Kidney (tissue), 22 donors: ENCODE measurements at places on chromosomes 11 and 22.

GRCh38 chr11:120719348-120719747 is 207.8 kb downstream of the GRIK4 start:
- no peak overlapping the region for H3K4me3 ChIP-seq
- no peaks in the 10 kb centered on the region for H3K4me1 ChIP-seq
- H3K27ac ChIP-seq, result no peak overlapping the region
- H3K36me3 ChIP-seq, result no peaks in the 10 kb centered on the region
- no peak for DNase-seq
- no peaks in the 10 kb centered on the region for H3K27me3 ChIP-seq

- H3K27me3 ChIP-seq, result no peaks in the 10 kb centered on the region
- no peaks in the 10 kb centered on the region for H3K36me3 ChIP-seq
Measured at GRCh38 chr11:120186774-120187591, 23.8 kb upstream of the OAF start.

DNA sequence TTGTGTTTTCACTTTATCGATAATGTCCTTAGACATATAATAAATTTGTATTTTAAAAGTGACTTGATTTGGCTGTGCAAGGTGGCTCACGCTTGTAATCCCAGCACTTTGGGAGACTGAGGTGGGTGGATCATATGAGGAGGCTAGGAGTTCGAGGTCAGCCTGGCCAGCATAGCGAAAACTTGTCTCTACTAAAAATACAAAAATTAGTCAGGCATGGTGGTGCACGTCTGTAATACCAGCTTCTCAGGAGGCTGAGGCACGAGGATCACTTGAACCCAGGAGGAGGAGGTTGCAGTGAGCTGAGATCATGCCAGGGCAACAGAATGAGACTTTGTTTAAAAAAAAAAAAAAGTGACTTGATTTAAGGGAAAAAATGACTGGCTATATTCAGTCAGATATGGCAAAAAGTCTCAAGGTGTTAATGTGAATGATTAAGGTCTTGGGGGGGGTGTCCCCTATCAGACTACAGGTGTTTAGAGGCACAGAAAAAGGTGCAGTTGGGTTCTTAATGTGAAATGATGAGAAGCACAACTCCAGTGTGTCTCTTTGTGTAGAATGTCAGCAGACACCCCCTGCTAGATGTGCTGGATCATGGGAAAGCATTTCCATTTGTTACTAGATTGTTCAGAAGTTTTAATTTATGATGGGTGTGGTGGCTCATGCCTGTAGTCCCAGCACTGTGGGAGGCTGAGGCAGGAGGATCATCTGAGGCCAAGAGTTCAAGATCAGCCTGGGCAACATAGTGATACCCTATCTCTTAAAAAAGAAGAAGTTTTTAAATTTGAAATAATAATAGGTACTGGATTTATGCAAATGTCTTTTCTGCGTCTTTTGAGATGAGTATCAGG is 17.0 kb downstream of the NEAT1 start:
- no peak overlapping the region for H3K4me3 ChIP-seq
- H3K36me3 ChIP-seq, result peaks cover 19% of the 10 kb centered on the region
- H3K4me1 ChIP-seq, result peaks cover 20% of the 10 kb centered on the region
- DNase-seq, result no peak
- H3K27ac ChIP-seq, result peak overlapping the region; percentile 33
- no peaks in the 10 kb centered on the region for H3K27me3 ChIP-seq

DNA sequence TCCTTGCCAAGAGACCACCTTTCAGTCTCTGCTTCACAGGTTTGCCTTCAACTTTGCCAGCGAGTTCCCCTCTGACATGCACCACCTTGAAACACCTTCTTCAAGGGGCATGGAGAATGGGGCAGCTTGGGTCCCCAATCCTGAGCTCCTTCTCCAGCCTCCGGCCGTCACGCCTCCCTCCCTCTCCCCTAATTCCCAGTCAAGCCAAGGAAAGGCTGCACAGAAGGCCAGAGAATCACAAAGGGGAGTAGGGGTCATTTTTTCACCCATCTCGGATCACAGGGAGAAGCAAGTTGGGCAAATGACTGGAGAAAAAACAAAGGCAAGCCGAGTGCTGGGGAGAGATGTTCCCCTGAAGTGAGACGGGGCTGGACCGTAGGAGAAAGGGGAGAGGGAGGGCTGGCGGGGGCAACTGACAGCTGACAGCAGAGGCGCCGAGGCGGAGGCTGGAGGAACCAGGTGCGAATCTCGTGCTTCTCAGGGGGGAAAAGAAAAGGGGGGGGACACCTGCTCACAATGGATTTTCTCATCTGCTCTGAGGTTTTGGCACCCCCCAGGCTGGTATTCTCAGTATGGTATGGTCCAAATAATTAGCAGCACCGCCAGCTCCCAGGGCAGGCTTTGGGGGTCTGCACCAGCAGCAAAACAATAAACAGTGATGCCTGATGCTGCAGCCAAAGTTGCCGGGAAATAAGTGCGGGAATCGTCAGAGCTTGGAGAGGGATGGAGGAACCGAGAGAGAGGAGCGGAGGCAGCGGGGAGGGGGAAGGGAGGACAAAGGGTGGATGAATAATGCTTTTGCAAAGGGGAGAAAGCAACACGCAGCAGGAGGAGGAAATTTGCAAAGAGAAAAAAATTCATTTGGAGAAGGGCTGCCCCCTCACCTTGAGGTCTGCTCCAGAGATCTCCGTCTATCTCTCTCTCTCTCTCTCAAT is 644 bp downstream of the YPEL4 start:
- peaks cover 3% of the 10 kb centered on the region for H3K4me1 ChIP-seq
- no peaks in the 10 kb centered on the region for H3K36me3 ChIP-seq
- H3K27ac ChIP-seq, result no peak overlapping the region
- H3K27me3 ChIP-seq, result peaks cover 7% of the 10 kb centered on the region
- DNase-seq, result peak; percentile 61

- H3K4me3 ChIP-seq, result no peak overlapping the region
- no peak for DNase-seq
- no peaks in the 10 kb centered on the region for H3K36me3 ChIP-seq
- peaks cover 3% of the 10 kb centered on the region for H3K4me1 ChIP-seq
- no peak overlapping the region for H3K27ac ChIP-seq
Measured at GRCh38 chr11:111414267-111414931, 35.3 kb upstream of the POU2AF1 start.

GRCh38 chr11:19939415-19939929 is 220.8 kb downstream of the DBX1 start:
- no peaks in the 10 kb centered on the region for H3K36me3 ChIP-seq
- H3K4me1 ChIP-seq, result no peaks in the 10 kb centered on the region
- DNase-seq, result no peak

DNA sequence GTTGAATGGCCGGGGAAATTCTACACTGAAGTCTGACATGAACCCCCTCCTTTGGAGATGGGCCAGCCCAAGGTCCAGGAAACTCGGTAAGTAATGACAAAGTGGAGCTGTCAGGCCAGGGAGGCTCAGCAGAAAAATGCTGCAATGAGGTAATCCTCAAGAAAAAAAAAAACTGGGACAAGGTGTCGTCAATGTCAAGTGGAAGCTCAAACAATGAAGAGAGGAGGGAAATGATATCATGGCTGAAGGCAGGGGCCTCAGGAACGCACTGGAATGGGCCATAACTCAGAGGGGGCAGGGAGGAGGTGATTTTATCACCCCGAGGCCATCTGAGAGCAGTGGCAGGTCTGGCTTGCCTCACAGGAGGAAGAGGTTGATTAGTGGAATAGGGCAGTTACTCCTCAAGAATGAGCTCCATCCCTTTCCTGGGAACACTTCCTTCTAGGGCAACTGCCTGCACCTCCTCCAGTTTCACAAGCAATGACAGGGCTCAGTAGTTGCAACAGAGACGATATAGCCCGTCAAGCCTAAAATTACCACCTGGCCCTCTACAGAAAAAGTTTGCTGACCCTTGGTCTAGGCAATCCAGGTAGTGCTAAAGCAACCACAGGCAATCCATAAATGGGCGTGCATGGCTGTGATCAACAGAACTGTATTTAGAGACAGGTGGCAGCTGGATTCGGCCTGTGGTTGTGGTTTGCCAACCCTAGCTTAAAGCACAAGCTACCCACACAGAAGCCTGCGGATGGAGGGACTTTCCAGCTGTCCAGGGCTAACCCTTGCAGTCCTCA is 65.2 kb downstream of the FBXO7 start:
- H3K36me3 ChIP-seq, result no peaks in the 10 kb centered on the region
- no peaks in the 10 kb centered on the region for H3K27me3 ChIP-seq
- peak overlapping the region; percentile 53 for H3K27ac ChIP-seq

- no peak overlapping the region for H3K27ac ChIP-seq
- no peak for DNase-seq
- no peaks in the 10 kb centered on the region for H3K36me3 ChIP-seq
- H3K27me3 ChIP-seq, result no peaks in the 10 kb centered on the region
Measured at GRCh38 chr11:12271241-12271640, 106.1 kb upstream of the PARVA start.

DNA sequence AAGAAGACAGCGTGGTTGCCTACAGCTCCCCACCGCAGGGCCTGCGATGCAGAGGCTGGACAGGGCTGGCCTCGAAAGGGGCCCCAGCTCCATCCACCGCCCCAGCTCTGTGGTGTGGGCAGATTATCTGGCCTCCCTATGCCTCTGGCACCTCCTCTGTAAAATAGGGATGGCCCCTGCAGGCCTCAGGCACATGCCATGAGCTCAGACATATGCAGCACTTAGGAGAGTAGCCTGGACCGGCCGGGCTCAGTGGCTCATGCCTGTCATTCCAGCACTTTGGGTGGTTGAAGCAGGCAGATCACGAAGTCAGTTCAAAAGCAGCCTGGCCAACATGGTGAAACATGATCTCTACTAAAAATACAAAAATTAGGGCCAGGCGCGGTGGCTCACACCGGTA is 7.4 kb downstream of the APOBEC3D start:
- H3K27ac ChIP-seq, result no peak overlapping the region
- H3K36me3 ChIP-seq, result no peaks in the 10 kb centered on the region
- no peak for DNase-seq

DNA sequence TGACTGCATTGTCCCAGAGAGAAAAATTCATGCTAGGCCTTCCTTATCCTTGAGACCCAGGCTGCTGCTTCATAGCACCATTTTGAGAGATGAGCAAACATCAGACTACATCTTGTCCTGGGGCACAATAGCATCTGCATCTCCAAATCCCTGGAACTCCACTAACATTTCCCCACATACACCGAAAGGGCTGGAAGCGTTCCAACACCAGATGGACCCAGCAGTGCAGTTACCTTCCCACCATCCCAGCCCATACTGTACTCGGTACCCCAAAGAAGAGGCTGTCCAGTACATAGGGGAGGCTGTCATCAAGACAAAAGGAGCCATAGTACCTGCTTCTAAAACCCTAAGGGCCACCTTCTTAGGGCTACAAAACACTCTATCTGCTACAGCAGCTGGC is 547.2 kb upstream of the CHORDC1 start:
- H3K36me3 ChIP-seq, result no peaks in the 10 kb centered on the region
- no peak overlapping the region for H3K27ac ChIP-seq
- no peak for DNase-seq
- no peaks in the 10 kb centered on the region for H3K4me1 ChIP-seq

GRCh38 chr22:23591846-23592245 is 11.8 kb upstream of the IGLL1 start:
- no peaks in the 10 kb centered on the region for H3K36me3 ChIP-seq
- no peak overlapping the region for H3K27ac ChIP-seq
- H3K4me3 ChIP-seq, result no peak overlapping the region
- no peaks in the 10 kb centered on the region for H3K4me1 ChIP-seq
- H3K27me3 ChIP-seq, result no peaks in the 10 kb centered on the region

DNA sequence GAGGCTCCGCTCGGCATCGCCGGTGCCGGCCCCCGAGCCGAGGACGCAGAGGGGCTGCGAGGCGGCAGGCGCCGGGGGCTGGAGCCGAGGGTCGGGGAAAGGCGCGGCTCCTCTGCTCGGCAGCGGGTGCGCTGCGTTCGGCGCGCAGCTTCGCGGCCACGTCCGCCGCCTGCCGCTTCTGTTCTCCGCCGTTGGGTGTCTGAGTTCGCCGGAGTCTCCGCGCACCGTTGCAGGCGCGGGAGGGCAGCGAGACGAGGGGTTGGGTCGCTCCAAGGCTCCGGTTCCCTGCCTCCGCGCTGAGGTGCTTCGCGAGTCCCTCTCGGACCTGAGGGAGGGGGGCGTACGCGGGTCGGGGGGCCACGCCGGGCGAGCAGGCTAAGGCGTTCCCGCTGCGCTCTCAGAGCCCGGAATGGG is 347 bp downstream of the MN1 start:
- H3K27ac ChIP-seq, result peak overlapping the region; percentile 57
- peak overlapping the region; percentile 50 for H3K4me3 ChIP-seq
- no peaks in the 10 kb centered on the region for H3K36me3 ChIP-seq
- H3K27me3 ChIP-seq, result peaks cover 3% of the 10 kb centered on the region
- no peak for DNase-seq
- H3K4me1 ChIP-seq, result no peaks in the 10 kb centered on the region

- H3K27me3 ChIP-seq, result no peaks in the 10 kb centered on the region
- peaks cover 18% of the 10 kb centered on the region for H3K4me1 ChIP-seq
- no peaks in the 10 kb centered on the region for H3K36me3 ChIP-seq
- DNase-seq, result no peak
Measured at GRCh38 chr11:328012-328411, 7.4 kb upstream of the IFITM3 start.

DNA sequence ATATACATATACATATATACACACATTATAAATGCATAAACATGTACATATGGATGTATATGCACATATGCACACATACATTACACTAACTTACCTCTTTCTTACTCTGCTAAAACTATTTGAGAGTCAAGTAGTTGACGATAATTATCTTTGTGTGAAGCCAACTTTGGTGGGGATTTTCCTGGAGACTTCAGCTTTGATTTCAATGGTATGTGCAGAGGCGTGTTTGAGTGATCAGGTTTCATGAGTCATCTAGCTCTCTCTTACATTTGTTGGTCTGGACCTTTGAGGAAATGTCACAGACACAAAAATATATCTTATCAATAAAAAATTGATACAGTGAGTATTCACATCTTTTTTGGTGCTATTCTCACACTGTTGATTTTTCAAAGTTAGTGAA is 769.1 kb upstream of the LUZP2 start:
- H3K4me3 ChIP-seq, result no peak overlapping the region
- DNase-seq, result no peak
- no peaks in the 10 kb centered on the region for H3K4me1 ChIP-seq
- H3K27ac ChIP-seq, result no peak overlapping the region

DNA sequence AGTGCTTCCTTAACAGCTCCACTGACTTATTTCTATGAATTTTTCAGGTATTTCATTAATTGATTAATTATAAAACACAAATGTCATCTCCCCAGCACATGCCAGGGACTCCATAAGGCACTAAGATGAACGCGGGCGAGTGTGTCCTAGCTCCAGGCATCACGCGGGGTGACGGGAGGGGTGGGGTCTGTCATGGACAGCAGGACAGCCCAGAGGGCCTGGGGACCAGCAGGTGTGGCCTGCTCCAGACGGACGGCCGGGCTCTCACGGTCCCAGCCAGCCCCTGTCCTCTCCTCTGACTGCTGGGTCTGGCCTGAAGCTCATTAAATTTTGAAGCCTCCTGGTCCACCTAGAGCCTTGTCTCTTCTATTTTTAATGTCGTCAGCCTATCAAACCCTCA is 531.1 kb downstream of the BRD1 start:
- H3K27me3 ChIP-seq, result no peaks in the 10 kb centered on the region
- H3K4me3 ChIP-seq, result no peak overlapping the region
- DNase-seq, result no peak
- H3K36me3 ChIP-seq, result no peaks in the 10 kb centered on the region
- no peaks in the 10 kb centered on the region for H3K4me1 ChIP-seq
- H3K27ac ChIP-seq, result no peak overlapping the region

- no peak for DNase-seq
- no peaks in the 10 kb centered on the region for H3K36me3 ChIP-seq
- peak overlapping the region; percentile 88 for H3K4me3 ChIP-seq
- no peaks in the 10 kb centered on the region for H3K27me3 ChIP-seq
- peak overlapping the region; percentile 50 for H3K27ac ChIP-seq
- H3K4me1 ChIP-seq, result peaks cover 21% of the 10 kb centered on the region
Measured at GRCh38 chr22:41561788-41562187, 978 bp downstream of the CSDC2 start.
